Activated T-cell treated with anti-CD3 and anti-CD28 coated beads for 1 hour (primary cell): ENCODE measurements at places on chromosomes 5 and 9.

- no peak for DNase-seq
Measured at GRCh38 chr9:16885931-16886330, 15.5 kb upstream of the BNC2 start.

DNA sequence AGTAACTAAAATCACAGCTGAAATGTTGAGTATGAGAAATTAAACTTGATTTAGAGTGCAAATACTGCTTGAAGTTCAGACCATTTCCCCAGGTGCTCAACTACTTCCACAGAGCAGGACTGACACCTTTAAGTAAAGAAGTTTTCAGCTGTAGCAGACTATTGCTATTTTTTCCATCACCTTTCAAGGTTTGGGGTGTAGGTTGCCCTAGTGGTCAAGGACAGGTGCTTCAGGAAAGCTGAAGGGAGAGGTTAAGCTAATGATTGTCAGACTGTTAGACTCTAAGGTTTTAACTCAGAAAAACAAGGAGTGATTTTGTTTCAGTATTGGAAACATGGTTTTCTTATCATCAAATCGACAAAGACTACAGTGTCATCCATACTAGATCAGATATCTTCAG, 162.1 kb downstream of the CCDC192 start:
- no peak for DNase-seq

DNA sequence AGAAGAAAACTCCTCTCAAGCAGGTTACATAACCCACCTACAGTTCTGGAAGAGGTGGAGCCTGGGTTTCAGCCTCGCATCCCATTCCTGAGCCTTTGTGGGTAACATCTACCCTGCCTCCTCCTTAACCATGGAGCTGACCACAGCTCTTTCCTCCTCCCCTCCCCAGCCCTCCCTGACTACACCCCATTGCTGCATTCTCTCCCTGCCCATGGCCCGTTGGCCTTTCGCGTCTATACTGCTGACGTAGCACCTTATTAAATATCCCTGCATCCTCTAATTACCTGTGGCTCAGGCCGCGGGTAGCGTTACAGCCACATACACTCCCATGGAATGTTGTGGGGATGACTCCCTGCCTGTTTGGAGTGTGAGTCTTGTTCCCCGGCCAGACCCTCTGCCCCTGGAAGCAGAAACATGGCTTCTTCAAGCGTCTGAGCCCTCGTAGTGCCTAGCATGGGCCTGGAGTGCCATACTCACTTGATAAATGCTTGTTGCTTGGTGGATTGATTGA, 72.8 kb downstream of the WWC1 start:
- DNase-seq, result no peak

GRCh38 chr5:7047511-7048261, 334.5 kb downstream of the TENT4A start:
- DNase-seq, result no peak

DNA sequence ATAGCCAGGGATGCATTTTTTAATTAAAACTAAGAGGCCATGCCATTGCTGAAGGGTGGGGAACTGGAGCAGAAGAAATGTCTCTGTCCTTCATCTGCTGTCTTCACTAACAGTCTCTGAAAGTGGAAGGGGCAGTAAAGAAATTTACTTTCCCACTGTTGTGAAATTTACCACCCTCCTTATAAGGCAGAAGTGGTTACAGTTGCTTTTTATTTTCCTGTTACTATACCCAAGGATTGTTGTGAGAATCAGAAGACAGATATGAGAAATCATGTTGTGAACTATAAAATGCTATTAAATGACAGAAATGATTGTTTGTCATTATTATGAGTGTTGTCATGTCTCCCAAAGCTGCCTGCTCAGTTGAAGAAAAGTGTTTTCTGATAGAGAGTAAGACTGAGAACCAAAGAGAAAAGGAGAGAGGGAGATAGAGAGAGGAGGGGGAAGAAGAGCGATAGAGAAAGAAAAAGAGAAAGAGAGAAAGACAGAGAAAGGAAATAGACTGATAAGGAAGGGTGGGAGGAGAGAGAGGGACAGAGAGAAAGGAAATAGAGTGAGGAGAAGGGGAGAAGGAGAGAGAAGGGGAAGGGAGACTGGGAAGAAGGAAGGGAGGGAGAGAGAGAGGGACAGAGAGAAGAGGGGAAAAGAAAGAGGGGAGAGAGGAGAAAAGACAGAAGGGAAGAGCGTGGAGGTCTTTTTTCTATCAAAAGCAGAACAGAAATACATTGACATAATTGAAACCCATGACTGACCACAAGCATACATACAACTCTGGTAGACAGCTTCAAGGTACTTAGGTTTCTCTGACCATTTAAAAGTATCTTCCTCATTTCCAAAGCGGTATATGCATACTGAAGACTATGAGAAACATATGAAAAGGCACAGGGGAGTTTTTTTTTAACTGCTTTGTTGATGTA, 22.5 kb downstream of the SEC61B start:
- no peak for DNase-seq

GRCh38 chr5:32780508-32780919, 69.4 kb downstream of the NPR3 start:
- DNase-seq, result no peak

GRCh38 chr9:71816916-71817451, 48.7 kb upstream of the CEMIP2 start:
- no peak for DNase-seq

- DNase-seq, result no peak
Measured at GRCh38 chr5:86833868-86834267, 216.1 kb downstream of the COX7C start.
